HAP-1 (cell line): ENCODE measurements at places on chromosomes 5 and 9.

GRCh38 chr5:169606279-169606678 lies 22.7 kb downstream of the SPDL1 start:
- no peak for DNase-seq

GRCh38 chr9:114307899-114308267 lies 15.0 kb upstream of the ORM1 start:
- no peak for DNase-seq

- no peak for DNase-seq
These were observed 962 bp upstream of the PKN3 start for GRCh38 chr9:128701227-128701854.

DNA sequence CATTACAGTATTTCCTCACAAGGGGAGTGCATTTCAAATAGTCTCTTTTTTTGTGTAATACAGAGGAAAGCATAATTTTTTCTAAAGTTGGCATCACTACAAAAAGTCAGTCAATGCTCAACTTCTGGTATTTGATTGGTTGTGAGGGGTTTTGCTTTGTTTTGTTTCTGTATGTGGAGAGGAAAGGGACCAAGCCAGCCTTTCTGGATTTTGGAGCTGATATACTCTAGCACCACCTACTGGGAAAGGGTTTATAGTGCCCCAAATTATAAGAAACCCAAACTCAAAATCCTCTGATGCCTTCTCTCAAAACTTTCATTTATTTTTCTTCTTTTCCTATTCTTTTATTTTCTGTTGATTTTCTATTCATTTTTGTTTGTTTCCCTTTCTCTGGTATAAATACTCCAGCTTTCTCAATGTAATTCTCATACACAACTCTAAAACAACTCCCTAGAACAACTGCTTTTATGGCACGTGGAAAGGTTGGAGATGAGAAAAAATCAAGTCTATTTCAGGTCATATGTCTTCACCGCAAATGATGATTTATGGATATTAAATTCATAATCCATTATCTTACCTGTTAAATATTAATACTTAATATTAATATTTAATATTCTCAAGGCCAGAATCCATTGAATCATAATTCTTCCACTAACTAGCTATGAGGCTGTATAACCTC lies 69.5 kb upstream of the ANXA1 start:
- peak; percentile 35 for DNase-seq

- peak; percentile 74 for DNase-seq
These were observed 72.0 kb downstream of the ZFAND5 start for GRCh38 chr9:72292874-72293607.

DNA sequence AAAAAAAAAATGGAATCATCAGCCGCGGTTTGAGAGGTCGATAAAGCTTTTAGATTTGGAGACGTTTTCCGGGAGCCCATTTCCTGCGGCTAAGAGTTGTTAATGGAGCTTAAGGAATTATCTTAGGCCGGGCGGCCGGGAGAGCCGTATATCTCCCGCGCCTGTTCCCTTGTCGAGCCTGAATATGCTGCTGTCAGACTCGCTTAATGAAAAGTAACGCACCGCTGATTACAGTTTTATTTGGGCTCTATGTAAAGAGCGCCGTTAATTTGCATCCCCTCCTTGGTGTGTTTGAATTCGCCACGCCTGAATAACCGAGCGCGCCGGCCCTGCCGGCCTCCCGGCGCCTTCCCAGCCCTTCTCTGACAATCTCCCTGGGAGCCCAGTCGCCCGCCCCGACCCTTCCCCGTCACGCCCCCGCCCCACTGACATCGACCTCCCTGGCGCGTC lies 7.9 kb downstream of the IRX4 start:
- DNase-seq: peak; percentile 74

GRCh38 chr9:12737871-12738270 lies 36.9 kb upstream of the LURAP1L start:
- no peak for DNase-seq

DNA sequence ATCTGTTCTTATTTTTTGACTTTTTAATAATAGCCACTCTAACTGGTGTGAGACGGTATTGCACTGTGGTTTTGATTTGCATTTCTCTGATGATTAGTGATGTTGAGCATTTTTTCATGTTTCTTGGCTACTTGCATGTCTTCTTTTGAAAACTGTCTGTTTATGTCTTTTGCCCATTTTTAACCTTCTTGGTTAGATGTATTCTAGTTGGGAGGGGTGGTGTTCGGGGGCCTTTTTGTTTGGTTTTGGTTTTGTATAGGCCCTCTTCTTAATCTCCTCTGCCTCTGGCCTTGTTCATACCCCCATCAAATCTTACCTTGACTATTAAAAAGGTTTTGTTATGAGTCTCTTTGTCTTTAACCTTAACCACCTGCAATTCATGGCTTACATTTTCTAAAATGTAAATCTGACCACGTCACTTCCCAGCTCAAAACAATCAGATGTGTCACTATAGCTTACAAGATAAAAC lies 107.8 kb upstream of the NR4A3 start:
- no peak for DNase-seq

- no peak for DNase-seq
These were observed 1.1 kb upstream of the DBH start for GRCh38 chr9:133635098-133635497.

DNA sequence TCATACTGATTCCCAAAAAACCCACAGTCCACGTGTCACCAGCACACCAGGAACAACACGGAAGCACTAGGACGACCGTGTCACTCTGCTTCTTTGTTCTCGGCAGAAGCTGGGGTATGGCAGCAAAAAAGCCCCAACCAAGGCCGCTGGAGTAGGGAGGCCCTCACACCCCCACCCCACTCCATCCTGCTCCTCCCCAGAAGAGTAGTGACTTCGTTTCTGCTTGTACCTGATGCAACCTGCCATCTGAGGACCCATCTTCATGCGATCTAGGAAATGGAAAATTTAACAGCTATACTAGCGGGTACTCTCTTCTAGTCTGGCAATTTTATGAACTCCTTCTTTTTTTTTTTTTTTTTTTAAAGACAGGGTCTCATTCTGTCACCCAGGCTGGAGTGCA lies 3.7 kb downstream of the UBAC1 start:
- no peak for DNase-seq

GRCh38 chr9:77983320-77983662 lies 48.3 kb downstream of the GNAQ start:
- DNase-seq: no peak

DNA sequence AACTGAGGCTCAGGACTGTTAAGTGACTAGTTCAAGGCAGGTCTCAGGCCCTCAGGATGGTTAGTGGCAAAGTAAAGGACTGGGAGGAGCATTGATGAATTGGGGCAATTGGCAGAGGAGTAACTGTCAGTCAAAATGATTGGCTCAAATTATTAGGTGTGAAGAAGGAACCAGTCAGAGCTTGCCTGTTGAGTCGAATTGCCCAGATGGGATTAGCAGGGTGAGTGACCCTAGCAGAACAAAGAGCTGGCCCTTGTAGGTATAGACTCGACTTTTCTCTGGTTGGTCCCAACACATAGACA lies 2.6 kb upstream of the NSD1 start:
- DNase-seq: no peak

GRCh38 chr5:58077416-58077815 lies 382.5 kb downstream of the PLK2 start:
- DNase-seq: no peak

GRCh38 chr5:89946916-89947315 lies 462.6 kb downstream of the CETN3 start:
- no peak for DNase-seq

GRCh38 chr5:77305222-77305846 lies 94.9 kb downstream of the PDE8B start:
- DNase-seq: no peak
